ENCODE measurements at places on chromosomes 11 and 22.

GRCh38 chr22:46081036-46081830, 69.1 kb upstream of the PPARA start:
- no peak for DNase-seq

DNA sequence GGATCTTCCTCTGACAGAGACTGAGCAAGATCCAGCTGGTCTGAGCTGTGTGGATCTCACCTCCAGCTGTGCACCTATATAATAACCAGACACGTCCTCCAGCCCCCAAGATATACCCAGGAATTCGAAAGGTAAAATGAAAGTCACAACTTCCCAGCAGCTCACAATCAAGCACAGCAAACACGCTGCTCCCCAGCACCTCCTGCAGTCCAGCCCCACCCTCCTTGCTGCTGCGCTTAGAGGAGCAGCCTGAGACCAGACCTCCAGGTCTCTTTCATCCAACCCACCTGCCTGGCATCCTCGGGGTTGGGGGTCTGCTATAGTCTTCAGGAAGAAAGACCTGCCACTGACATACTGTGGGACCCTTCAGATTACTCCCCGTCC, 3.0 kb upstream of the APOL4 start:
- DNase-seq = no peak

GRCh38 chr11:62897311-62897710, 16.6 kb downstream of the SLC3A2 start:
- no peak for DNase-seq

DNA sequence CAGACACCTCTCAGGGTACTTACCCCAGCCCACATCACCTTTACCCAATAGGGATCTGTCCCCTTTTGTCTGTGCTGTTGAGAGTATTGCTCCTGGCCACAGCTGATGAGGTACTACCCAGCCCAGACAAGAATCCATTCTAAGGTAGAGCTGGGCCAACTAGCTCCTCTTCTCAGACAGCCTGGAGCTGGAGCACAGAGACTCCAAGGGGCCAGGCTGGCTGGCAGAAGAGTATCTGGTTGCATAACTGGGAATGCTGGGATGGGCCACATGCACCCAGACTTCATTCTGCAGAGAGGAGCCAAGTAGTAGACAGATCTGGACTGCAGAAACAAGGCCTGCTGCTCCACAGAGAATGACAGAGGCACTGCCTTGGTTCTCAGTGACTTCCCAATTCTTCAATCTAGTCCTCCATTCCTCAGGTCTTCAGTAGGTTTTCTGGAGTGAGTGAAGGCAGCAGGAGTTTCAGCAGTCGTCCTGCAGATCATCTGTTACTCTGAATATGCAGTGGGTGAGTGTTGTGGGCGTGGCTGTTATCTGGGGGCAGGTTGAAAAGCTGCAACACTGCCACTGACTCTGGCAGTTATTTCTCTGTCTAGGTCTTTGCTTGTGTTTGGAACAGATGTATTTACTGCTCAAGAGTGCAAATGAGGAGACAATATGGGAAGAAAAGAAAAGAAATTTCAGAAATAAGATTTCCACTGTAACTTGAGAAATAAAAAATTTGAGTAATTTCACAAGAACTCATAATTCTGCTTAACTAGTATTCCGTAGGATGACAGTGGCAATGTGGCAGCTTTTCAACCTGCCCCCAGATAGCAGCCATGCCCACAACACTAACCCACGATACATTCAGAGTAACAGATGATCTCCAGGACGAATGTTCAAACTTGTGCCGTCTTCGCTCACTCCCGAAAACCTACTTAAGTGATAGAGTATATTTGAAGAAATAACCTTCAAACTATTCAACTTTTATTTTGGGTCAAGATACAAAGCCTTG, 34.9 kb downstream of the MAPK1 start:
- no peak for DNase-seq

DNA sequence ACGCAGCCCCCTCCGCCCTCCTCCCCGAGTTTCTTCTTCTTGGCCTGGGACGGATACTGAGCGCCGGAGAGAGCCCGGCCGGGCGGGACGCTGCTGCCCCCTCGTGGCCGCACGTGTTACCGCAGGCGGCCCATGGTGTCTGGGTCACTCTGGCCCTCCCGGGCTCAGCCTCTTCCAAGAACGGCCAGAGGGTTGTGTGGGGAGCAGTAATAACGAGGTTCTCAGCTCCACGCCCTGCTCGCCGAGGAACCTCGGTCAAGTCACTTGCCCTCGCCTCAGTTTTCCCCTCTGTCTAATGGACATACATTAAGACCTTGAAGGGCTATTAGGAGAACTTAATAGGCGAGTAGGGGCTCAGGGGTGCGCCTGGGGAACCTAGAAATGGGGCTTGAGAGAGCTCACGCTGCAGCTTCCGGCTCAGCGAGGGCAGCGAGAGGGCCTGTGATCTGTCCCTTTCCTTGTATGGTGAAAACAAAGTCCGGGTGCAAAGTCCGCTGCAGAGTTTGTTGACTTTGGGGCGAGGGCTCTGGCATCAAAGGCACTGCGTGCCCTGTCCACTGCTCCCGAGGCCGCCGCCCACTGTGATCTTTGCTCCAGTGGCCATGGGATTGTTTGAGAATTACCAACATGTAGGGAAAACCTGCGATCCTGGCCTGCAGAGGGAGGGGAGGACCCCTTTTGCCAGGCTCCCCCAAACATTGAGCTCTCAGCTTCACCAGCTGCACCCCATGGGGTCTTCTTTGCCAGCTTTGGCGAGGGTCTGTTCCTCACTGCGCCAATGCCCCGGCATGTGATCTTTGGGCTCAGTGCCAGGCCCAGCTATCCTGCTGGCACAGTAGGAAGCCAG, 14.4 kb upstream of the LRP5 start:
- DNase-seq = peak; percentile 83

DNA sequence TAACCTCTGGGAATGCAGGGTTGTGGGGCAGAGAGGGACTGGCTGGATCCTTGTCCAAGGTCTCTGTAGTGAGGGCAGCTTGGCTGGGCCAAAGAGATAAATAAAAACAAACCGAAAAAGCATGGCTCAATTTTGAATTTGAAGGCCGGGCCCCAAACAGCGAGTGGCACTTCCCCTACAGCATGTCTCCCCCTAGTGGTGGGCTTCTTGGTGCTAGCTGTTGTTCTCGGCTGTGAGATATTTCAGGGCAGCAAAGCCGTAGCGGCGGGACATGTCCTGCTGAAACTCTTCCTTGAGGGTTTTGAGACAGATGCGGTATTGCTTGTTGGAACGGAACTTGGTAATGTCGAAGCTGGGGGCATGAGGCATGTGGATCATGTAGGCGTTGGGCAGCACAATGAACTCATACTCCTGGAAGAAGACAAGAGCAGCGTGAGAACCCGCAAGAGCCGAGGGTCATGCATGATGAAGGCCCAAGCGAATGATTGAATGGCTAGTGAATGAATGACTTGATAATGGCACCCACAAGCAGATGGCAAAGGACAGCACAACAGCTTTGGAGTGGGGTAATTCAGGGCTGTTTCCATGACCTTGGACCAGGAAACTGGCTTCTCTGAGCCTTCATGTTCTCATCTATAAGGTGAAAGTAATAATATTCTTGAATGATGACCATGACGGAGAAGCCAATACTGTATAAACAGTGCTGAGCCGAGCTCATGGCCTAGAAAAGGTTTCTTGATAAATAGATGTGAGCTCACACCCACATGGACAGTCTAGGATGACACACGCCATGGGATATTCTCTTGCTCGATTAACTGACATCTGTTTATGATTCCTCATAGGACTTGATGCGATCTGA, 216.3 kb upstream of the SYN3 start:
- DNase-seq = peak; percentile 79

GRCh38 chr11:106395716-106396349, 318.4 kb downstream of the AASDHPPT start:
- DNase-seq = no peak

- DNase-seq = peak; percentile 65
Observed at GRCh38 chr11:100791860-100792259, 104.8 kb downstream of the ARHGAP42 start.

- no peak for DNase-seq
Observed at GRCh38 chr11:43986881-43987280, 44.4 kb downstream of the C11orf96 start.

- peak; percentile 71 for DNase-seq
Observed at GRCh38 chr11:12692229-12693075, 18.2 kb downstream of the TEAD1 start.

DNA sequence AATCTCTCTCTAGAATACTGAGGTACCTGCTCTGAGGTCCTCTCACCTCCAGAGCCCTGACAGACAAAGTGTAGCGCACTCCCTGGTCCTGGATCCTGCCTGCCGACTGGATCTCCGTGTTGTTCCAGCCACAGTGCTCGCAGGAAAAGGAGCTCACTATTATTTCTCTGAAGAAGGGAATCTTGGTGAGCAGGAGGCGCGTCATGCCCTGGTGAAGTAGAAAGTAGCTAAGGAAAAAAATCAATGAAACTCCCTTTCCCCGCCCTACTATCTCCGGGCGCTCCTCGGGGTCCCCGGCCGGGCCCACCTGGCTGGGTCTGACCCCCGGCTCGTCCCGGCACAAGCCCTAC, 412 bp downstream of the ZPR1 start:
- DNase-seq = no peak

GRCh38 chr11:95067039-95067840, 521 bp downstream of the SRSF8 start:
- peak; percentile 53 for DNase-seq

DNA sequence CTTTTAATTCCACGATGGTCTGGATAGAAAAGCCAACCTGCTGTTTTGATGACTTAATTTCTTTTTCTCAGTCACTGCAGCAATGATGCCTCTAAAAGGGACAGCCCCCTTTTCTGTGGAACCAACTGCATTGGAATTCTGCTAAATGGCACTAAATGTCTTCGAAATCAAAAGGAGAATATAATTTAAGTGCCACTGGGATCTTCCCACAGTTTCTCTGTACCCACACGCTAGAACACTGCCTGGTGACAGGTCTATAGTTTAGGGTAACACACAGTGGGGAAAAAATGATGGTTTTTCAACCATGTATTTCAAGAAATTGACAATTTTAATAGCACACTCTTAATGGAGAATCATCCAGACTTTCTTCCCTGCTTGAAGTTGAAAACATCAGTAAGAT, 182.3 kb downstream of the OPCML start:
- DNase-seq = no peak

DNA sequence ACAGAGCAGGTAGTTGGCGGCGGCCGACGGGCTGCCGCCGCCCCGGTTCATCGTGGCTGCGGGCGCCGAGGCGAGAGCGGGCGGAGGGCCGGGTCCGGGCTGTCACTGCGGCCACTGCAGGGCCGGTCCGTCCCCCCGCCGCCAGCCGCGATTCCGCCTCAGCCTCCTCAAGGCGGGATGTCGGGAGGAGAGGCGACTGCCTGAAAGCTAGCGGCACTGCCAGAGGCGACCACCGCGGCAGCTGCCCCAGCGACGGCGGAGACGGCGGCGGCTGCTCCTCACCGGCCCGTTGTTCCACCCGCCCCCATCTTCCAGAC, 234 bp downstream of the SESN3 start:
- no peak for DNase-seq

DNA sequence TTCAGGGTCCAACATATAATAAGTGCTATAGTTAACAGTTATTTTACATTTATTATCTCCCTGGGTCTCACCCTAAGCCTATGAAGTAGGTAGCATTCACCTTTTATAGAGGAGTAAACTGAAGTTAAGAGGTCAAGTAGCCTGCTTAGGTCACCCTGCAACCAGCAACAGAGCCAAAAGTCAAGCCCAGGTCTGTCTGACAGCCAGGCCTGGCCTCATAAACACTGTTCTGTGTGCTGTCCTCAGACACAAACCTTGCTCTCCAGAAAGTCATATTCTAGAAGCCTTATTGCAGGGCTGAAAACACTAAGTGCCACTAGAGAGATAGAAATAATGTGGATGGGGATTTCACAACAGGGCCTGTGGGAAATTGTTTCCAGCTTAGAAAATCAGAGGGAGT, 59.3 kb downstream of the BDNF start:
- no peak for DNase-seq

- DNase-seq = no peak
Observed at GRCh38 chr11:112392904-112393303, 132.2 kb upstream of the PLET1 start.

DNA sequence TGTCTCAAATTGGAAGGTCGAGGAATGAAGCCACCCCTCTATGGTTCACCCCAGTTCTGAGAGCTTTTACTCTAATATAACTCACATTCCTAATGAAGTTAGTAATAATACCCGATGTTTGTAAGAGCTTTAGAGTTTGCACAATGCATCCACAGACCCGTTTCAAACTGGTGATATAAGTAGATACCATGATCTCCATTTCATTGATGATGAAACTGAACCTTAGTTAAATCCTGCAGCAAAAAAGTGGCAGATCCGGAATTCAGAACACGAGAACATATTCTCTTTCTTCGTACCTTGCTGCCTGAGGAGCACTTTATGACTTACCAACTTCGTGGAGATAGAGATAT, 757 bp upstream of the RBFOX2 start:
- no peak for DNase-seq

DNA sequence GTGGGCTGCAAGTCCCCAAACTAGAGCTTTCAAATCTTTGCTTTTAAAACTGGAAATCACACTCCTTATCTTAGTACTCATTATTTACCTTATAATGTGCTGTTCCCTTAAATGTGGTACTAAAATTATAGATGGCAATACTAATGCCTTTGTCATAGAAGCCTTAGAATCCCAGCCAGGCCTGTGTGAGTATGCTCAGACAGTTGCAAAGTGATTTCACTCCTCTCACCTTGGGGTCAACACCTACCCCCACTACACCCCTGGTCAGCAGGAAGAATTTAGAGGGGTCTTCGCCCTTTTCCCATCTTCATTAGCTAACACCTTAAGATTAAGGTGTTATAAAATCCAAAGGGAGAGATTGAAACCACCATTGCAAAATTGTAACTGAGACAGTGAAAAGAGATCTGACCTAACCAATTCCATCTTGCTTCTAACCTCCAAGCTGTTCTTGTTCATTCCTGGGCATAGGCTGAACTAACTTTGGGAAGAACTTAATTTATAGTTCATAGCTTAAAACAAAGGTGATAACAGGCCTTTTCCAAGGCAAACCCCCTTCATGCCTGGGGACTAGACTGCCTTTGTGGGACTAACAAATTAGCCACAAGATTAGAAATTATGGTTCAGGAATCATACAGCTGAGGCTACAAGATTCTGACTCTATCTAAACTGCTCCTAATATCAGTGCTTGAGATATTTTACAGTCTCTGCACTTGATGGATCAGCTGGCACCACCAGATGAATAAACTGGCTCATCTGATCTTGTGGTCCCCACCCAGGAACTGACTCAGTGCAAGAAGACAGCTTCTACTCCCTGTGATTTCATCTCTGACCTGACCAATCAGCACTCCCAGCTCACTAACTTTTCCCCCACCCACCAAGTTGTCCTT, 10.4 kb upstream of the MRPL17 start:
- DNase-seq = no peak

GRCh38 chr22:42855721-42856120, 1.4 kb downstream of the ARFGAP3 start:
- no peak for DNase-seq

GRCh38 chr11:122795307-122795706, 43.0 kb upstream of the CRTAM start:
- no peak for DNase-seq

- no peak for DNase-seq
Observed at GRCh38 chr11:110490886-110491285, 61.1 kb downstream of the FDX1 start.

DNA sequence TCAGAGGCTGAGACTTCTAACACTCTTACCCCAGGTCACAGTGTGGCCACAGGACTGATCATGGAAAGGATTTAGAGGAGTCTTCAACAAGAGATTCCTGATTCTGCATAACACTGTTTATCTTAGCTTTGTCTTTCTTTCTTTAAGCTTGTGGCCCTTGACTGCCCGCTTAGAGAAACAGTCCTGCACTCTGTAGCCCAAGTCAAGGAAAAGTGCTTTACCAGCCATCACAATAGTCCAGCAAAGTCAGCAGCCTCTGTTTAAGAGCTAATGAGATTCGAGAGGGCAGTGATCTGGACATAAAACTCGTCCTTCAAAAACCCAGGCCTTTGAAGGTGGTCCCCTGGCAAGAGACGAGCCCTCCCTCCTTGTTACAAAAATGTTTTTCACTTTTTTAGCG, 30.0 kb downstream of the PRDM10 start:
- no peak for DNase-seq
